ENCODE measurements at places on chromosomes 16 and 17.

DNA sequence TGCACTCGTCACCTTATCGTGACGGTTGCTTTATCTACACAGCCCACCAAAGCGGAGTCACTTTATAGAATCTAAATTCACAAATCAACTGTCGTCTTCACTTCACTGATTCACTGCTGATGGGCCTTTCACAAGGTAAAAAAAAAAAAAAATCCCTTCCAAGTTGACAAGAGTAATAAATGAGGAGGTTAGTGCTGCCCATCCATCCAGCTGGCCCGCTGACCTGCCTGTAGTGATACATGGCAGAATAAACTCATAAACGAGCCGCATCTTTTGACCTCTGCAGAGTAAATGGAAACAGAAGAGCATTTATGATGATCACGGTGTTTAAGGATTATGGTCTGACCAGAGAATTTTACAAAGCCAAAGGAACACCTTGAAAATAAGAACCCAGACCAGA lies 227.3 kb upstream of the IRX5 start:
- DNase-seq = no peak

DNA sequence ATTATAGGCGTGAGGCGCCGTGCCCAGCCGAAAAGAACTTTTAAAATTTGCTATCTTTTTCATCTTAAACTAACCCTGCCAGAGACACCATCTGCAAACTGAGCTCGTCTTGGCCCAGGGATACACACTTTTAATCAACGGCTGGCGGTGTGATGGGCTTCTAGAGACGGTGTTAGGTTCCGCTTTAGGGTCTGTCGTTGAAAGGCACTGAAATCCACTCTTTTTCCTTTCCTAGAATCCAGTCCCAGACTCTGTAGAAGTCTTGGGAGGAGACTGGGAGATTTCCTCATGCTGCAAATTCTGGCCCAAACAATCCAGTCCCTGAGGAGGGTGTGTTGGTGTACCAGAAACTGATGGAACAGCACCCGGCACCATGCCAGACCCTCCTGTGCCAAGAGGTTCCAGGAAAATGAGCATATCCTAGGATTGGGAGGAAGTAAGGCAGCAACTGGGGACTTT lies 52.0 kb upstream of the TEX2 start:
- DNase-seq = no peak

DNA sequence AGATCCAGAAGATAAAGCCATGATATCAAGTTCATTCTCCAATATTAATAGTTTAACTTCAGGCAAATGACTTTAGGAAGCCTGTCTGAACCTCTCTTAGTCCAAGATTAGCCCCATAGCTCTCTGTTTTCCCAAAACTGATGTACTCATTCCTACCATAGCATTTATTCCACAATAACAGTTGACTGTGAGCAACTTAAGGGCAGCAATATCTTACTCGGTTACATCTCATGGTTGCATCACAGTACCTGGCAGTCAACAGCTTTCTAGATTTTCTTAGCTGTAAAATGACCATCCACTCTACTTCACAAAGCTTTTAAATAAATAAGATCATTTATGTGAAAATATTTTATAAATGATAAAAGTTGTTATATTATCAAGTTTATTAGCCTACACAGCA lies 58.2 kb upstream of the STAC2 start:
- no peak for DNase-seq

DNA sequence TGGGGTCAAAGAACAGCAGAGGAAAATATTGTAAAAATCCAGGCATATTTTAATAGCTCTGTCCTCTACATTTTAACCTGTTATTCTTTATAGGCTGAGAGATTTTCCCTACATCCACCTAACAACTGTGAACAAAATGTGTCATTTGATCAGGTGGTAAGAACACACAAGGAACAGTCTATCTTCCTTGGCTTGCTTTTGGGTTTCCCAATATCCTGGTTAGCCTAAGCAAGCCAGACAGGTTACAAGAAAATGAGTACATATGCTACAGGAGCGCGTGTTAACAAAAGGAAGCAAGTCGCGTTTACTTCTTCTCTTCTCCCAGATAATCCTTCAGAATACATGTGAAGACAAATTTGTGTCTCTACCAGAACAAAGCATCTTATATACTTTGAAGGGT lies 31.0 kb upstream of the PITPNM3 start:
- DNase-seq = no peak

- no peak for DNase-seq
Measured at GRCh38 chr17:78610951-78611511, 33.8 kb upstream of the DNAH17 start.

DNA sequence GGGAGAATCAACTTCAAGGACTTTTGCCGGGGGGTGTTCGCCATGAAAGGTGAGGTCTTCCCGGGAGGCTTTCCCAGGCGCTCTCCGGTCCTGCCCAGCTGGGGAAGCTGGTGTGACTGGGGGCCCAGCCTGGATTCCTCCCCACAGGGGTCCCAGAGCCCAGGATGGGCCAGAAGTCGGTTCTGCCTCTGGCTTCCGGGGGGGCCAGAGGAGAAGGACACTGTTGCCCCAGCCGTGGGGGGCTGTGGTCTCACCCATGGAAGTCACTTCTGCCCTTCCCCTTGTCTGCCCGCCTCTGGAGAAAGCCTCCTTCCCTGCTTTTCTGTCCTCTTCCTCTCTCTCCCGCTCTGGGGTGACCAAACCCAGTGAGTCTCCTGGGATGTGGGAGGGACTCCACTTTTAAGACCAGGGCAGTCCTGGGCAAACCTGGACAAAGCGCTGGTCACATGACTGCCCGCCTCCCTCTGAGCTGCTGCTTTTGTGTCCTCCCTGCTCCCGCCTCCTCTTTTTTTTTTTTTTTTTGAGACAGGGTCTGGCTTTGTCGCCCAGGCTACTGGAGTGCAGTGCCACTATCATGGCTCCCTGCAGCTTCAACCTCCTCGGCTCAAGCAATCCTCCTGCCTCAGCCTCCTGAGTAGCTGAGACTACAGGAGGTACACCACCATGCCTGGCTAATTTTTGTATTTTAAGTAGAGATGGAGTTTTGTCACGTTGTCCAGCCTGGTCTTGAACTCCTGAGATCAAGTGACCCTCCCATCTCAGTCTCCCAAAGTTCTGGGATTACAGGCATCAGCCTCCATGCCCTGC lies 40.6 kb downstream of the RAB11FIP4 start:
- DNase-seq = no peak

GRCh38 chr17:16975277-16975651 lies 3.3 kb upstream of the TNFRSF13B start:
- DNase-seq = no peak

GRCh38 chr16:84999200-84999599 lies 12.1 kb downstream of the ZDHHC7 start:
- DNase-seq = no peak

GRCh38 chr17:7956228-7956965 lies 24.4 kb downstream of the CNTROB start:
- DNase-seq = no peak

DNA sequence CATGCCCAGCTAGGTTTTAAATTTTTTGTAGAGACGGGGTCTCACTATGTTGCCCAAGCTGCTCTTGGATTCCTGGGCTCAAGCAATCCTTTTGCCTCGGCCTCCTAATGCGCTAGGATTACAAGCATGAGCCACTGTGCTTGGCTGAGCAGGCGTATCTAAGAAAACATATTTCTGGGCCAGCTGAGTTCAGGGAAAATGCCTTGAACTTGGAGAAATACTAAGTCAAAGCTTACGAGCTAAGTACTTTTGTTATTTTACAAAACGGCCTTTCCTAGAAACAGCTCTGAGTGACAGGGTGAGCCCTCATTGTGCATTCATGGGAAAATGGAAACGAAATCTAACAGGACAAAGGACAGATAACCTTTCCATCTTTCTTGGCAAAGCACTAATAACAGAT lies 24.7 kb downstream of the DNAI2 start:
- no peak for DNase-seq

- DNase-seq = no peak
Measured at GRCh38 chr17:22273308-22273707, 581.0 kb downstream of the KCNJ18 start.

GRCh38 chr16:86970279-86970678 lies 346.9 kb downstream of the C16orf95 start:
- DNase-seq = no peak

DNA sequence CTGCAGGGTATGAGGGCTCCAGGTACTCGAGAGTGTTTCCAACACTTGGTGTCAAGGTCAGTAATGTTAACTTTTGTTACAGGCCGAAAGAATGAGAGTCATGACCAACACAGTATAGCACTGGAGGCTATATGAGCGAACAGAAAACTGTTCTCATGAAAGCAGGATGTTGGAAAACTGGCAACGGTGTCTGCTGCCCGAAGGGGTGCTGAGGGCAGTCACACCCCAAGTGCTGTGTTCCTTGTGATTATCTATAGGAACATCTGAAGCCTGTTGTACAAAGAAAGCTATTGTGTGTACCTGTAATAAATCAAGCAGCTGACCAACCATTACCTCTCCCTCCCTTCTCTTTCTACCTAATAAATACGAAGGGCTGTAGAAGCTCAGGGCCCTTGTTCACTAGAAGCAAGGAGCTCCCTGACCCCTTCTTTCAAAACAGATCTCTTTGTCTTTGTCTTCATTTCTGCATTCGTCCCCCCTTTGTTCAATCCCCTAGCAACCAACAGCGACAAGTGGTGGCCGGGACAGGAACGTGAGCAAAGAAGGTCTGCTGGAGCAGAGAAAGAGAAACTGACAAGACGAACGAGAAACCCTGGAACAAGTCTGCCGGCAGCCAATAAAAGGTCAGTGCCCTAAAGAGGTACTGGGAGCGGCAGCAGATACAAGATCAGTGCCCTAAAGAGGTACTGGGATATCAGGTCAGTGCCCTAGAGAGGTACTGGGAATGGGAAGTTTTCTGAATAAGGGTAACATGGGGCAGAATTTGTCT lies 7.6 kb downstream of the CD300LD start:
- no peak for DNase-seq

GRCh38 chr16:52203096-52203495 lies 343.8 kb downstream of the TOX3 start:
- DNase-seq = no peak

Measured in T-helper 17 cell (primary cell).